OCI-M1 (cell line): ENCODE measurements at places on chromosomes 11 and 22.

- no peak for DNase-seq
These were observed 519.9 kb downstream of the TBC1D22A start for GRCh38 chr22:47282366-47282765.

DNA sequence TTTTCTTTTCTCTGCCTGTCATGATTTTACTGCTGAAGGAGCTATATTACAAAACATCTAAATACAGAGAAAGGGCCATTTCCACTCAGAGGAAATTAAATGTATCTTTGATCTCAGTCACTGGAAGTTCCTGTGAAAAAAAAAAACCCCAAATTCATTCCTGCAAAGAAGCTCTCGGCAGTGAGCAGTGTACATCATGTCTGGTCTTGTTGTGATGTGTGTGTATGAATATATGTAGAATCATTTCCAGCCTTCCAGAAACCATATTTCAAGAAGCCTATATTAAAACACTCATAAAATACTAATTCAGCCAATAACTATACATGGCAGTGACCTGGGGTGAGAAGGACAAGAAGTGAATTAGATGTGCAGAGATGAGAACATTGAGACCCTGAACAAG, 393.2 kb upstream of the TENM4 start:
- no peak for DNase-seq

- peak; percentile 92 for DNase-seq
These were observed 4.4 kb downstream of the HPS4 start for GRCh38 chr22:26479043-26479791.

DNA sequence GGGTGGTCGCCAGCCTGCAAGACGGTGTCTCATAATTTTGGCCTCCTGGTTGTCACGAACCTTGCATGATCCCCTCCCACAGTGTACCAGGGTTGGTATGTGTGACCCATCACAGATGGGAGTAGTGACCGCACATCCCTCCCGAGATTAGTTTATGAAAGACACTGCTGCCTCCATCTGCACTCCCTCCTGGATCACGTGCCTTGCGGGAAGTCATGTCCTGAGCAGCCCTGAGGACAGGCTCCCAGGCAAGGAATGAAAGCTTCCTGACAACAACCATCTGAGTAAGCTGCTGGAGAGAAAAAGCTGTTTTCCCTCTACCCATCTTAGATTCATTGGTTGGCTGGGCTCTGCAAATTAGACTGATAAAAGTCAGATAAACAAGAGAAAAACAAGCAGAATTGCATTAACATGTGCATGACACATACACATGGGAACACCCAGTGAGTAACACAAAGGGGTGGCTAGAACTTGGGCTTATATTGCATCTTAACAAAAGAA, 14.4 kb upstream of the PAMR1 start:
- DNase-seq: peak; percentile 25

DNA sequence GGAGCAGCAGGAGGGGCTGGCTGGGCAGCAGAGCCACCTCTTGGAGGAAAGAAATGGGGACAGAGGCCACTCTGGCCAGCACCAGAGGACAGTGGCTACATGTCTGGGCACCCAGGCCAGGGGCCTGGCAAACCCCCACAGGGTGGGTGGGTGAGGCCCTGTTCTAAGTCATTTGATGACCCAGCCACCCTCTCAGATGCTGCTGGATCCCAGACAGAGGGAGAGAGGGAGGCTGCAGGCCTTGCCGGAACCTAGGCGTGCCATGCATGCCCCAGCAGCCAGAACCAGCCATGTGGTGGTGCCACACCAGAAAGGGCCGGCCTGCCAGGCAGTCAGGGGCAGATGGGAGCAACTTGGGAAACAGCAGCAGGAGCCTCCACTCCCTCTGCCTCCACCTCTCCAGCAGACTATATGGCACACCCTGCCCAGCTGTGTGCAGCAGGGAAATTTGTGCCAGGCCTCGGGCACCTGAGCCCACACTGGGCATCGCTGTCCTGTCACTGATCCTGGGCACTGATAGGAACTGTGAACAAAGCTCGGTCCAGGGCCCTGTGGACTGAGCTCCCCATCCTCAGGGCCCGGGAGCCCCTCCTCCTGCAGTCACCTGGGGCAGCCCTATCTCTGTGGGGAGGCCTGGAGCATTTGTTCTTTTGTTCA, 45.2 kb downstream of the RTN4R start:
- no peak for DNase-seq

DNA sequence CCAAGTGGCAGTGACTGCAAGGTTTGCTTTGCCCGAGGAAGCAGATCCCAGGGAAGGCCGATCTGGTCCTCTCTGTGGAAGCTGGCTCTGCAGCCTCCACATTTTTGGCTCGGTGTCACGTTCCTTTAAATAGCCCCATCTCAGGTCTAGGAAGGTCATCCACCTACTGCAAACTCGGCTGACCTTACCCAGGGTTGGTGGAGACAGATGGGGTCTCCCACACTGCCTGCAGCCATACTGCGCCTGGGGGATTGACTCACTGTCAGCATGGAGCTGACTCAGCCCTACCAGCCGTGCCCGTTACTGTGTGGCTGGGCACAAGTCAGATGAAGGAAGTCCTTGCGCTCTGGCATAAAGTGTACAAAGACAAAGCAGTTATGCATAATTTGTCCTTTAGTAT, 16.9 kb downstream of the CDPF1 start:
- DNase-seq: no peak

DNA sequence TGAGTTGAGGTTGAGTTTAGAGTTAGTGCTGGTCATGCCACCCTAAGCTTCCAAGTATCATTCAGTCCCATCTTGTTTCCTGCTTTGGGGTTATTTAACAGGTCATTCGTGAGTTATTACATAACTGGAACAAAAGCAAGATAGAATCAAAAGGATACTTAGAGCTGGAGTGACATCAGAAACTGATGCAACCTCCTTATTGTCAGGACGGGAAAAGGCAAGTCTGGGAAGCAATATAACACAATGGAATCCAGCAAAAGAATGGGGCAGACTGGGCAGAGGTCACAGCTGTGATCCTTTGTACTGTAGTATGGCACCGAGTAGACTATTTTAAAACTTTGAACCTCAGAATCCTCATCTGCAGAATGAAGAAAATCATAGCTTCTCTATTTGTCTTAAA, 4.4 kb upstream of the PRSS23 start:
- DNase-seq: peak; percentile 74

GRCh38 chr11:17543041-17543440, 1.2 kb downstream of the USH1C start:
- DNase-seq: no peak

- DNase-seq: no peak
These were observed 1178.0 kb downstream of the JRKL start for GRCh38 chr11:97567801-97568200.

DNA sequence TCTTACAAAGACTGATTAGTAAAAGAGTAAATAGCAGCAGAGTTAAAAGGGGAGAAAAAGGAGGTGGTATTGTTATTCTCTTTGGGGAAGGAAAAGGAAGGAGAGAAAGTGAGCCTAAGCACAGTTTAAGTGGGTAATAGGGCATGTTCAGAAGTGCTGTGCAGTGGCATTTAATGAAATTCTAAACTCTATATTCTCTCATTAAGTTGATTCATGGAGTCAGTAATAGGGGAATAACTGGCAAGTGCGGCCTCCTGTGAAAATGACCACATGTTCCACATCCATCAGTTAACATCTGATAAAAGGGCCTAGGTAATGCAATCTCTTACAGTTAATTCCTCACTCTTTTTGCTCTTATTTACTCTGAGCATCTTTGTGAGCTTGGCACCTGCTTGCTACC, 516.7 kb downstream of the JRKL start:
- no peak for DNase-seq

GRCh38 chr22:48836673-48837340, 990.9 kb downstream of the BRD1 start:
- DNase-seq: no peak

DNA sequence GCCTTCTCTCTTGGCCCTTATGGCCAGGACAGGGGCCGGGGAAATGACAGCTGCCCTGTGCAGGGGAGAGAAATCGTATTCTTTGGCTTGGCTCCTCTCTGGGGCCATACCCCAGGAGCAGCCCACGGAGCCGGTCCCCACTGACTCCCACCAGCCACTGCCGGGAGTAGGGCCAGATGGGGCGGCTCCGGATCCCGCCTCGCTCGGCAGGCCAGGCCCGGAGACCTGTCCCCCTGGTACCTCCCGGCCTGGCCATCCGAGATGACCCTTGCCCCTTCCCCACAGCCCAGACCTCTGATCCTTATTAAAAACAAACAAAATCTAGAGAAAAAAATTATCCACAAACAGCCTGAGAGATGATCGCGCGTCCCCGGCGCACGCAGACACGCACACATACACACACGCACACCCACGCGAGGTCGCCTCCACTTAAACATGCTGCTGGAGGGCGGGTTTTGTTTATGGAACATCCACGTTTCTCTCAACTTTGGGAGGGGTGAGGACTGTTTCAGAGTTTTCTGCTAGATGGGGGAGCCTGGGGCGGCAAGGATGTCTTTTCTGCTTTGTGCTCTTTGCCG, 59.1 kb downstream of the IGLL1 start:
- peak; percentile 67 for DNase-seq

- DNase-seq: peak; percentile 79
These were observed 573.4 kb upstream of the RAG2 start for GRCh38 chr11:37171451-37171850.

- no peak for DNase-seq
These were observed 40.8 kb upstream of the ST14 start for GRCh38 chr11:130118636-130119387.

GRCh38 chr11:15906481-15907035, 449.8 kb downstream of the SOX6 start:
- DNase-seq: no peak

GRCh38 chr11:90223248-90223585, 368 bp upstream of the CHORDC1 start:
- no peak for DNase-seq

DNA sequence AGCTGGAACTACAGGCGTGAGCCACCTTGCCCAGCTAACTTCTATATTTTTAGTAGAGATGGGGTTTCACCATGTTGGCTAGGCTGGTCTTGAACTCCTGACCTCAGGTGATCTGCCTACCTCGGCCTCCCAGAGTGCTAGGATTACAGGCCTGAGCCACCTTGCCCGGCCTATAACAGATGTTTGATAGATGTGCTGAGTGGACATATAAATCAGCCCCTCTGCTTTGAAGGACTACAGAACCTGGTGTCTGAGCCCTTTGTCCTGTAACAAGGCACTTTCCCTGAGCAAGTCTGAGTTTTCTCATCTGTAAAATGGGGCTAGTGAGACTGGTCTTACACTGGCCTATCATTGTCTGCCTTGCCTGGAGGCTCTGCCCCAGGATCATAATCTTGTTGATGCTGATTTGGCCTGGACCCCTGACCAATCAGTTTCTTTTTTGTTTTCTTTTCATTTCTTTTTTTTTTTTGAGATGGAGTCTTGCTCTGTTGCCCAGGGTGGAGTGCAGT, 7.0 kb downstream of the RIN1 start:
- no peak for DNase-seq

GRCh38 chr11:86039094-86039493, 29.8 kb downstream of the PICALM start:
- DNase-seq: no peak

DNA sequence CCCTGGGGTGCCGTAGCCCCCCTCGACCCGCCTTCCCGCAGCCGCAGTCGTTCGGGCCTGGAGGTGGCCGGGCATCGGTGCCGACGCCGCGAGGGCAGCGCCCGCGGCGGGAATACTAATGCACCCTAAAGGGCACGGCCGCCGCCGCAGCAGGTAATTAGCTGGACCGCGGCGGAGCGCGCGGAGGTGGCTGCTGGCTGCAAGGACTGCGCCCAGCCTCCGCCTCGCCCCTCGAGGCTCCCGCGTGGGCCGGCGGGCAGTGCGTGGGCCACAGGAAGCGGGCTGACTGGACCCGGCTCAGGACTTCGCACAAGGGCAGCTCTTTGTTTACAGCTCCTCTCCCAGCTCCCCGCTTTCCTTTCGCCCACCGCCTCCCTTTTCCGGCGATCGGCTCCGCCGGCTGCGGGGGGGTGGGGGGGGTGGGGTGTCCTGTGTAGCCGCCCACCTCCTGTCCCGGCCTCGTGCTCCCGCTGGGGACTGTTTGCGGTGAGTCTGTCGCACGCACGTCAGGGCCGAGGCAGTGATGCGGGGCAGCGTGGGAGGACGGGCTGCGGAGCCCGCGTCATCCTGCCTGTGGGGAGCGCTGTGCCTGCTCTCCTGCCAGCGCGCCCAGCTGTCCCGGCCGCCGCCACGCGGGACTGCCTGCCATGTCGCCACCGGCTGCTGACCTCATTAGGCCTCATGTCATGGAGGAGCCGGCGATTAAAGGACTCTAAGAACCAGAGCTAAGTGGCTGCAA, 53.2 kb downstream of the GRIK4 start:
- DNase-seq: peak; percentile 38

DNA sequence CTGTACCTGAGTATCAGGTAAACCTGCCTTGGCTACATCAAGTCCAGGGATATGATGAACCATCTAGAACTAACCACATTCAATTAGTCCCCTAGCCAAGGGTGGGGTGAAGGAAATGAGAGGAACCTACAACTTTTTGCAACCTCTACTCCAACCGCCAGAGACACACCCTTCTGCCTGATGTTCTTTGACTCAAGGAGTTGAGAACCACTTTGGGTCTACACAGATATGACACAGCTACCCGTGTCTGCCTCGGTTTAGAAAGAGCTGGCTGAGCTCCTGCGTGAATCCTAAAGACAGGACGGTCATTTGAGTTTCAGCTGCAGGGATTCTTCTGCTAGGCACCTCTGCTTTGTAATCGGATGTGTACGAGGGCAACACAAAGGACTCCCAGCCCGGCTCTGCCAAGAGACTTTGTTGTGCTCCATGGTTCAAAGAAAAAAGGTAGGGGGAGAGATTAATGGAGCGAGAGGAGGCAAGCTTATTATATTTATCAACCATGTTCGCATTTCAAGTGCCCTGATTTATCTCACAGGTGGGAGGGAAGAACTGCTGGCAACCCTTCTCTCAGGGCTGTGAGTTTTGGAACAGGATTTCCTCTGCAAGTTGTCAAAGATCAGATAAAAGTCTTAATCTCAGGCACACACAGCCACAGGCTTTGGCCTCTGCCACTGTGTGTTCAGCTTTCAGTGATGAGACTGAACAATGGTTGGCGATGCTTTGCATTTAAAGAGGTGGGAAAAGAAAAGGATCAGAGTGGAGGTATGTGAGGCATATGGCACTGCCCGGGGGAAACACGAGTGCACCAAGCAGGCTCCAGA, 35.1 kb downstream of the FLI1 start:
- DNase-seq: no peak

DNA sequence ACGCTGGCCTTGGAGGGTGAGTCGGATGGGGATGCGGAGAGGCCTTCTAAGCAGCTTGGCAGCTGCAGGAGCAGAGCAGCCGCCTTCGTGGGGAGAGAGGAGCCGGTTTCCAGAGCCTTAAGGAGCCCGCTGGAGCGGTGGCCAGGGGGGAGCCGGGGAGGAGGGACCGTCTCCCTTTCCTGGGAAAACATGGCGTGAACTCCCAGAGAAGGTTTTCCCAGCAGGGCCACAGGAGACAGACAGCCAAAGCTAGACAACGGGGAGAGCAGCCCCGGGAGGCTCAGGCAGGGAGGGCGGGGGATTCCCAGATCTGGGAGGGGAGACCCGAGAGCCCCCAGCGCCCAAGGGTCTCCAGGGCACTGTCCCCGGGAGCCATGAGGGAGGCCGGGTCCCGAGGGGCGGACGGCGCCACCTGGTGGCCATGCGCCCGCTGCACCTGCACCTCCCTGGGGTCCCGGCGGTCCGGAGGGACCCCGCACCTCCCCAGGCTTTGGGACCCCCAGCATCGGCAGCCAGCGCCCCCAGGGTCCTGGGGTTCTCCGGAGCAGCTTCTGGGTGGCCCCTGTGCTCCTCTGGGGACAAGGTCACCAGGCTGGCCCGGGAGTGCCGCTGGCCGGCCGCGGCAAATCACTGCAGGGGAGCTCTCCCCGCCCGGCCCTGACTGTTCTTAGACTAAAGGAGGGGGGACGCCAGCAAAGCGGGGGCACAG, 2.4 kb upstream of the SYT8 start:
- peak; percentile 46 for DNase-seq

GRCh38 chr11:35165030-35165422, 26.1 kb downstream of the CD44 start:
- no peak for DNase-seq
